ENCODE measurements at places on chromosomes 1 and 21. TPM values are rescaled to one million over a fixed set of nuclear protein-coding genes. Genes with fewer than 3 reads are reported as not detected.

The OR2L8 gene
- not detected for total RNA-seq

The B3GALT2 gene
- not detected for total RNA-seq

The RGS13 gene
- total RNA-seq: 176 TPM

The AMY1B gene
- not detected for total RNA-seq
